ENCODE measurements at places on chromosomes 6 and 20.

GRCh38 chr20:1660246-1660645 is 2.7 kb upstream of the SIRPG start:
- no peak for DNase-seq

GRCh38 chr6:98836962-98837944 is 2.9 kb downstream of the POU3F2 start:
- DNase-seq: no peak

- no peak for DNase-seq
These were observed 48.6 kb downstream of the JARID2 start for GRCh38 chr6:15294504-15294903.

- no peak for DNase-seq
These were observed 15.4 kb downstream of the FBXL4 start for GRCh38 chr6:98932381-98932780.

DNA sequence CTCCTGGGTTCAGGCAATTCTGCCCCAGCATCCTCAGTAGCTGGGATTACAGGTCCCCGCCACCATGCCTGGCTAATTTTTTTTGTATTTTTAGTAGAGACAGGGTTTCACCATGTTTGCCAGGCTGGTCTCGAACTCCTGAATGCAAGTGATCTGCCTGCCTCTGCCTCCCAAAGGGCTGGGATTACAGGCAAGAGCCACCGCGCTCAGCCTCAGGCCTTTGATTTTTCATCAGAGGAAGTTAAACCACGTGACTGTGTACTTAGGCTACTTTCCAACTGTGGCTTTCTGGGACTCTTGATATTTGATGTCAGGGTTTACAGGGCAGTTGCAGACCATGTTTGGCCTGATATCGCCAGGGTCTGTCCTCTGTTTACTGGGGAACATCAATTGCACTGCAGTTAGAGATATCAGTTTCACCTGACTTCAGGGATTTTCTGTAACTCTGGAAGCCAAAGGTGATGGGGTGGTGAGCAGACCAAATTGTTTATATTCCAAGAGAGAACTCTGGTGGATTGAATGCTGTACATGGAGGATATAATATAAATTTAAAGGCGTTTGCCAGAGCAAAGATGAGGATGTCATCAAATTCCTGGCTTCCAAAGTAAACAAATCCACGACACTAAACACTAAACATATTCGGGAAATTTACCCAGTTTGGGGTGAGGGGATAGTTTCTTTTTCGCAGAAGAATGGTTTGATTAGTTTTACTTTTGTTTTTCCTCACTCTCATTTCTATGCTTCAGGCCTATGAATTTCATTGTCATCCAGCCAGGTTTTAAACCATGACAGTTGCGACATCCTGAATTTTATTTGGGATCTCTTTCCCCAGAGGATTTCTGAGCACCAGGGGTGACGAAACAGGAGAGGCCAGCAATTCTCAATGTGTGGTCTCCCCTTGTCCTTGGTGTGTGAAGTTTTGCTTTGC is 4.2 kb downstream of the PSMF1 start:
- DNase-seq: no peak

DNA sequence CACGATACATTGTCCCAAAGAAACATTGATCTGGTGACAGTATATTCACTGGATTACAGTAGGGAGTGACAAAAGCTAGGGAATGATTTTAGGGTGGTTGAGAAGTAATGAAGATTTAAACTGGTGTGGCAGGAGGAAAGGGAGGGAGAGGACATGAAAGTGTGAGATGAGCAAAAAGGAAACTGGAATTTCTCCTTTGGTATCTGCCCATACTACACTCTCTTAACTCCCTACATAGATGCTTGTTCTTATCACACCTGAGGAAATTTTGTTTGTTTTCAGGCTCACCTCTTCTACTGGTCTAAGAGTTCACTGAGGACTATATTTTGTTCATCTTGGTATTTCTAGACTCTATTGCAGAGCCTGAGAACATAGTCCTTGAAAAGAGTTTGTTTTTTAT is 44.9 kb upstream of the CEP162 start:
- no peak for DNase-seq
